ENCODE measurements at places on chromosomes 3 and 15.

DNA sequence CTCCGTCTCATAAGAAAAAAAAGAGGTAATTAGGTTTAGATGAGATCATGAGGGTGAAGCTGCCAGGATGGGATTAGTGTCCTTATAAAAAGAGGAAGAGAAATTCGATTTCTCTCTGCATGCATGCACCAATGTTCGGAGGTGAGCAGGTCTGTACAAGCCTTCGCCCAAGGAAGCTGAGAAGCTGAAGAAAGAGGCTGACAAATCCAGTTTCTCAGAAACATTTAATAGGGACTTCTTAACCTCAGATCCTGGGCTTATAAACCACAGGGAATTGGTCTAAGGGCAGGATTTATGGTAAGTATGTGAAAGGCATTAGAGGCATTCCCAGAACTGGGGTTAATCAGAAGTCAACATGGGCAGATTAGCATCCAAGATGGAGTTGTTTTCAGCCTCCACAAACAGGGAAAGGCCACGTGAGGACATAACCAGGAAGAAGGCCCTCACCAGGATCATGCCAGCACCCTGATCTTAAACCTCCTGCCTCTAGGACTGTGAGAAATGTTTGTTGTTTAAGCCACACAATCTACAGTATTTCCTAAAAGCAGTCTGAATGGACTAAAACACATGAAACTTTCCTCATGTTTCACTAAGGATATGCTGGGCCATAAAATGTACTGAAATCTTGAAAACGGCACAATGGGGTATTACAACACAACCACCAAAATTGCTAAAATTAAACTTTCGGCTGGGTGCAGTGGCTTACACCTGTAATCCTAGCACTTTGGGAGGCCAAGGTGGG is 11.3 kb downstream of the SHISA5 start:
- DNase-seq, result no peak

DNA sequence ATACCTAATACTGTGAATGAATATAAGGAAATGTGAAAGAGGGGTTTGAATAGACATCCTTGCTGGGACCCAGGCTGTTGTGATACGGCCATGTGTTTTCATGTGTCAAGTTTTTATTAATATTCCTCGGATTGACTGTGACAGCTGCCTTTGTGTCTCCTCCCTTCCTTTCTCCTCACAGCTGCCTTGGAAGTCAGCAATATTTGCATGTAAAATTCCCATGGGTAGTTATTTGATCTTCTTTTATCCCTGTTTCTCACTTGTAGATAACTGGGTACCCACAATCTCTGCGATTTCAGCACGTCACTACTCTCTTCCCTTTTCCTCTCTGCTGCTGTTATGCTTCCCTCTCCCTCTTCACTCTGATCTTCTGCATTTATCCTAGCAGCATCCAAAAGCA is 9.4 kb downstream of the GPR156 start:
- DNase-seq, result no peak

DNA sequence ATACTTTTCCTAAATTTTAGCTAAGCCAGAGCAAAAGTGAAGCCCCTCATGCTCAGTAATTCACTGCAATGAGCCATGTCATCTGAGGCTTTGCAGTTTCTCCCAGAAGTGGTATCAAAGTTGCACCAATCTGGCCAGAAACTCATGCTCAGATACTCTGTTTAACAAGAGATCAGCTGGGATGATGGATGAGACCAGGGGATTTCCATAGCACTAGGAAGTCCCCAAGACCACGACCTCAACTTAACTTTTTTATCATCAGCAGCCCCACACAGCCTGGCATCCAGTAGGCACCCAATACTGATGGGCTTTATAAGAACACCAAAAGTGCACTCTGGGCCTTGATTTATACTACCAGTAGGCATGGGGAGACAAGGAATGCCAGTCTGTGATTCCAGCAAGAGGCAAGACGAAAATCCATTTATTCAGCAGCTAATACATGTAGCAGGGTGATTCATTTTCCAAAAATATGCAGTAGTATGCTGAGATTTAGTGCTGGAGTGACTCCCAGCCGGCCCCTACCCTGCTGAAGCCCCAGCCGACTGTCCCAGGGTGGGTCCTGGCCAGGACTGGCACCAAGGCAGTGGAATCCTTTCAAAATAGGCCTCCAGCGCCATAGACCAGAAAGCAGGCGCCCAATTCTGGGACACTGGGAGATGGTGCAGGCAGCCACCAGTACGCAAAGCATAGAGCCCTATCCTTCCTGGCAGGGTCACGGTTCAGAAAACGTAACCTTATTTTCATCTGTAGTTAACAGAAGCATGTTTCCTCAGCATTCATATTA is 612 bp upstream of the LDHAL6B start:
- no peak for DNase-seq

DNA sequence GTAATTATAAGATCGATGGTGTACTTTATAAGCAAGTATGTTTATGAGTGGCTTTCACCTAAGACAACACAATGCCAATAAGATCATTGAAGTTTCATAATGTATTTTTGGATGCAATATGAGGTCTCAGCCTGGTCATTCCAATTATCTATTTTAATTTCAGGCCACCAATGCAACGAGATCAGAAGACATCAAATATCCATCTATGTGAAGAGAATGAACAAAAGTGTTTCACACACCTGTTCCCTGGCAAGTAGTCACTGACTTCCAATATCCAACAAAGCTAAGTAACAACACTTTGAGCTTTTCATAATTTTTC is 53.6 kb upstream of the TMCO5A start:
- no peak for DNase-seq

DNA sequence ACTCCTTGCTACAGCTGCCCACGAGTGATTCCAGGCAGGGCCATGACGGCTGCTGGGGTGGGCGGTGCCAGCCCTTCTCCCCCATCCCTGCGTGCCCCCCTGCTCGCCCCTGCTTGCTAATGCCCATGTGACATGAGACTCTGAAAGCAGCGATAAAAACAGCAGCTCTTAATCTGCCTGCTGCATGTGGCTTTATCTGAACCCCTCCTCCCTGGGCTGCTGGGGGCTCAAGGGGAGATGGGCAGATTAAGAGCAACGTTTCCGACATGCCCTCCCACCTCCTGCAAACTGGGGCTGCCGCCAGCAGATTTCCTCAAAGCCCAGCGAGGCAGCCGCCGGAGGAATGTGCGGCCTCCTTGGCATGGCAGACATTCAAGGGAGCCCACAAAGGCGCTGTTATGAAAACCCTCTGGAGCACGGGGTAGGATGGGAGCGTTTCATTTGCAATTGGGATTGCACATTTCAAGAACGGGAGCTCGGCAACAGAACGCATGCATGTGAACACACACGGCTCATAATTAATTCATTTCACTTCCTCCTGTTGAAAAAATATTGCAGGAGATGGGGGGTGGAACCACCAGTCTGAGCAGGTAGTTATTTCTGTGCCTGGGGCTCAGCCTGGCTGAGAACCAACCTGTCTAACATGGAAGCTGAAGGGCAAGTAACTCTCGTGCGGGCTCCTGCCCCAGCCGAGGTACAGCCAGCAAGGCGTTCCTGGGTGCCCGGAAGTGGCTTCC is 504.2 kb upstream of the PROK2 start:
- DNase-seq, result no peak

GRCh38 chr3:71104121-71104541 is 479.4 kb downstream of the FOXP1 start:
- no peak for DNase-seq

- DNase-seq, result no peak
These were observed 9.3 kb downstream of the ARHGEF26 start for GRCh38 chr3:154130540-154130939.

DNA sequence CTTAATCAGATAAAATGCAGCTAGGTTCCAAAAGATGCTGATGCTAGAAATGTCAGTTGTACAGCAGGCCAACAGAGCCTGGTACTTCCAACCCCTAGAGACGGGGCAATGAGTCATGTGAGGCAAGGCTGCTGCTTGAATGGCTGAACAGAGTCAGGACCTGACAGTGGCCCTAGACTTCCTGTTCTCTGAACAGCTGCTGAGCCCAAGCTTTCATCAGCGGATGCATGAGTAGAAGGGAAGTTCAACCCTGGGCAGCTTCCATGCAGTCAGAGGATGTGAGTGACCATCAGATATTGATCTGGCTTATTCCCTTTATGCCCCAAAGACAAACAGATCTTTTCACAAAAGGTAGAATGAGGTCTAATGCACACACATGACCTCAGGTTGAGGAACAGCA is 282.9 kb upstream of the COL8A1 start:
- no peak for DNase-seq

DNA sequence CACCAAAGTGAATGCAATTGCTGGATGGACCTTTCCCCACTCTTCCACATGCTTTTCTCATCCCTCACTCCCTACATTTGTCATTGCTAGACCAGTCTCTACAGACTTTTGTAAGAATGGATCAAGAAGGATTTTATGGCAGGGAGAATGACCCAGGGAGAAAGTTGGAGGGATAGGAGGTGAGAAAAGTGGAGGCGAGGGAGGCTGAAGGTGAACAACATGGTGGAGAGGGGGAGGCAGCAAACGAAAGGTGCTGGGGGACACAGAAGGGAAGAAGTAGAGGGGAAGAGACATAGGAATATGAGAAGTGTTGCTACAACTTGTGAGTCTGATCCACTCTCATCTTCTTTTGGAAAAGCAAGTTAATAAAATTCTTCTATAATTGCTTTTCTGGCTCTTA is 24.4 kb upstream of the RTP1 start:
- no peak for DNase-seq
